ENCODE measurements at places on chromosomes 1 and 21.

GRCh38 chr1:170309389-170310013, 163.7 kb downstream of the NTMT2 start:
- no peak for DNase-seq

DNA sequence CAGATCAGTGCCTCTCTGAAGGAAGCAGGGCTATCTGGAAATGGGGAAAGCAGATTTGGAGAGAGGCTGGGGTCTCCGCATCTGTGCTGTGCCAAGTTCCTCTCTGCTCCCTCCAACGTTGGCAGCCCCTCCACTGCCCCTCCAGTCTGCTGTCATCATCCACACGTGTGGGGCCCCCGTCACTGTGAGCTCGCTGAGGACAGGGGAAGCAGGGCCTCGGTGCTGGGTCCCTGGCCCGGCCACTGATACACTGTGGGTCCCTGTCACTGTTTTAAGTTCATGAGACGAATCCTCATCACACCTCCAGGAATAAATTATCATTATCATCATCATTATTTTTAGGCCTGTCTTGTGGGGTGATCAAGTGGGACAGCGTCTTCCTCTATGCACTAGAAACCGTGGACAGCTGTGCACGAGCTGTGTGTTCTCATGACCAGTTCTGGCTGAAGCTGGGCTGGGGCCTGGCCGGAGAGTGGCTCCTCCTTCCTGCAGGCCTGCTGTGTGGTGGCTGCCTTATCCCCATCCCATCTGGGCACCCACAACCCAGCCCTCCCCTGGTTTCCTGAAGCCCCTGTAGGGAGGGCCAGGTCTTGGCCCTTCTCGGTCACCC, 52.2 kb downstream of the DMRTB1 start:
- DNase-seq, result peak; percentile 44

GRCh38 chr1:72105201-72105600, 177.1 kb downstream of the NEGR1 start:
- DNase-seq, result no peak

GRCh38 chr1:222392556-222392955, 155.3 kb downstream of the HHIPL2 start:
- DNase-seq, result no peak

- no peak for DNase-seq
These were observed 99.8 kb upstream of the ETV3 start for GRCh38 chr1:157237981-157238380.

GRCh38 chr1:180151508-180151907, 3.2 kb upstream of the QSOX1 start:
- no peak for DNase-seq

GRCh38 chr1:32773764-32774463, 43.2 kb downstream of the YARS1 start:
- DNase-seq, result no peak

DNA sequence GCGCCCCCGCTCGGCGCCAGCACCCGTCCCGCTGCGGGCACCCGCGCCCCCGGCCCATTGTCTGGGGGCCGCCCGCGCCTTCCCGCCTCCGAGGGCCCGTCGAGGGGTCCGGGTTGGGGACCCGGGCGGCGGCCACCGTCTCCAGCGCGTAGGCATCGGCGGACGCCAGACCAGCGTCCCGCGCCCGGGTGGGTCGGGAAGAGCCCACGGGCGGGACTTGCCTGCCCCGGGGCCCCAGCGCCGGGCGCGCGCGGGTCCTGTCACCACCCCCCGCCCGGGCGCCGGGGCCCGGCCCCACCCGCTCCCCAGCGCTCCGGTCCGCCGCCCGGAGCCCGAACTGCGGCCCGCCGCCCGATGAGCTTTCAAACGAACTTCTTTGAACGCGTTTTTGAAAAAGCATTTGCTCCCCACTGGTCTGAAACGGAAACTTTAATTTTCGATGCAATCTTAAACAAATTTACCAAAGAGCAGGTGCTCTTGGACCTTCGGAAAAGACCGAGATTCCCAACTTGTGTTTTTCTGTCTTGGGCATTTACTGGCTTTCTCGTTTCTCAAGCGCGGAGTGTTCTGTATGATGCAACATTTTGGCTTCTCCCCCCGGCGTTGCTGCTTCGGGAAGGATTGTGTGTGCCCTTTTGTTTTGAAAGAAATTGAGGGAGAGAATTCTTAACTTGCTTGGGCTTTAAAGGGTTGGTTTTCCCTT, 615 bp downstream of the CLIC4 start:
- DNase-seq, result peak; percentile 89

- DNase-seq, result no peak
These were observed 194.6 kb downstream of the ST6GALNAC3 start for GRCh38 chr1:76269155-76269554.

GRCh38 chr1:66331658-66332547, 202.1 kb upstream of the SGIP1 start:
- DNase-seq, result peak; percentile 79

All from tibial artery (tissue), 4 donors.